Activated CD4-positive, alpha-beta T cell treated with anti-CD3 and anti-CD28 coated beads for 1 hour (primary cell): ENCODE measurements at places on chromosomes 4 and X.

DNA sequence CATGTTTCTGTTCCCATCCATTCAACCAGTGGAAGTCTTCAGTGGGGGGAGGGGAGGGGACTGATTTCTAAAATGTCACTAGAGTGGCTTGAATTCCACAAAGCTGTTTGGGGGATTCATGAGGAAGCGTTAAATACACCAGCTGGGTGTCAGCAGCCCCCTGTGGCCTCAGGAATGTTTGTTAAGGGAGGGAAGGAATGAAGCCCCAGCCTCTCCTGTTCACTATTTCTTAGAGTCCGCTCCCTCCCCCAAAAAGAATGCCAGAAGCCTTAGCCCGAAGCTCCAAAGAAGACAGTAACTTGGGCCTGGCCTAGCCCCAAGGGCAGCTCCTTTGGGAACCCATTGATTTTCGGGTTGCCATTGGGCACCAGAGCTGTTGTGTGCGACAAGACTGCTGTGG is 3.3 kb downstream of the SHROOM2 start:
- DNase-seq = no peak

GRCh38 chrX:64894454-64895038 is 81.7 kb downstream of the ZC4H2 start:
- DNase-seq = no peak

DNA sequence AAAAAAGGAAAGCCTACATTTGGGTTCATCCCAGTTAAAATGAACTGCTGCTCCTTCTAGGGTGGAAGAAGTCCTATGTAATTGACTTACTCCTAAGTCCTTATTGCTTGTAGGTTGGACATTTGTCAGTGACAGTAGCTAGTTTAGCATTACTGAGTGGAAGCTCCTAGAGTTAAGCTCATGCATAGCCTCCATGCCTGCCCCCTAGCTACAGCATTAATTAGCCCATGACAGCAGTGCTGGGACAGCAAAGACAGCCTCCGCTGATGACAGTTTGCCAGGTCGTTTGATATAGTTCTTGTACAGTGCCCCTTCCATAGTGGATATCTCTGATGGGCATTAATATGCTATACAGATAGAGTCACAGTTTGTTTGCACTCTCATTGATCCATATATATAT is 18.7 kb upstream of the GALNTL6 start:
- no peak for DNase-seq

GRCh38 chrX:56920338-56920997 is 74.9 kb downstream of the SPIN3 start:
- DNase-seq = no peak

- DNase-seq = no peak
Observed at GRCh38 chr4:174040287-174040686, 243.2 kb downstream of the FBXO8 start.

DNA sequence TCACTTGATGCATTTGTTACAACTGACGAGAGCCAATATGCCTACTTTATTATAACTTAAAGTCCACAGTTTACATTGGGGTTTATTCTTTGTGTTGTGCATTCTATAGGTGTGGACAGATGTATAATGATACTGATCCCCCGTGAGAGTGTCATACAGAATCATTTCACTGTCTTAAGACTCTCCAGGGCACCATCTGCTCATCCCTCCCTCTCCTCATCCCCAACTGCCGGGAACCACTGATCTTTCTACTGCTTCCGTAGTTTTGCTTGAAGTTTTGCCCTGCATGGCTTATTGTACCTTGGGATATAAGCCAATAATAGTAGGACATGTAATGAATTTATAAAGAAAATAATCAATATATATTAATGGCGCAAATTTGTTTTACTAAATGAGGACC is 137.8 kb upstream of the MSX1 start:
- DNase-seq = no peak

- no peak for DNase-seq
Observed at GRCh38 chr4:34939073-34939472, 1305.2 kb downstream of the ARAP2 start.

DNA sequence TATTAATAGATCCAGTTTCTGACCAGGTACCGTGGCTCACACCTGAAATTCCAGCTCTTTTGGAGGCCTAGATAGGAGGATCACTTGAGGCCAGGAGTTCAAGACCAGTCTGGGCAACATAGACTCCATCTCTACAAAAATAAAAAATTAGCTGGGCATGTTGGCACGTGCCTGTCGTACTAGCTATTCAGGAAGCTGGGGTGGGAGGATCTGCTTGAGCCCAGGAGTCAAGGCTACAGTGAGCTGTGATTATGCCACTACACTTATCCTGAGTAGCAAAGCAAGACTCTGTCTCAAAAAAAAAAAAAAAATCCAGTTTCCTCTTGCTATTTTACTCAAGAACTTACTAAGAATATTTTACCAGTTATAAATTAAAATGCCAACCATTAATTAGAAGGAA is 91.7 kb downstream of the SLC10A6 start:
- DNase-seq = no peak

- DNase-seq = no peak
Observed at GRCh38 chr4:95516528-95517017, 32.2 kb downstream of the UNC5C start.

- DNase-seq = no peak
Observed at GRCh38 chrX:133495464-133496391, 80.4 kb upstream of the GPC4 start.

DNA sequence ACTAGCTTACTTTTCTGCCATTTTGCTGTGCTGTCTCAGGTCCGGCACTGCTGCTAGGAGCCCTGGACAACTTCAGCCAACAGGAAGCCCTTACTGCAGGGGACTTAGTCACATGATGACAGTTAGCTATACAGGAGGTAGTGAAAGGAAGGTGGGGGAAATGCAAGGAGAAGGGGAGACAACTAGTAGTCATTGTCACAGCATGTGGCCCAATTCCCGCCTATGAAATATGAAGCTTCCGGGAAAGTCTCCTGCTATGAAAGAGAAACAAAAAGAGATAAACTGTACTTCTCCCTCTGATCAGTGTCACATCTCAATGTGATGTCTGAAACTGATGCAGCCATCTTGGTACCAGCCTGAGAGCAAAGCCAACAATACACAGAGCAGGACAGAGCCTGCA is 71.6 kb downstream of the AMELX start:
- no peak for DNase-seq

GRCh38 chr4:31518796-31519250 is 798.7 kb downstream of the PCDH7 start:
- no peak for DNase-seq

- no peak for DNase-seq
Observed at GRCh38 chr4:55321707-55322264, 24.3 kb upstream of the SRD5A3 start.

GRCh38 chrX:71315917-71316316 is 14.4 kb downstream of the ITGB1BP2 start:
- no peak for DNase-seq

GRCh38 chr4:40165916-40166315 is 30.9 kb upstream of the RHOH start:
- DNase-seq = no peak

DNA sequence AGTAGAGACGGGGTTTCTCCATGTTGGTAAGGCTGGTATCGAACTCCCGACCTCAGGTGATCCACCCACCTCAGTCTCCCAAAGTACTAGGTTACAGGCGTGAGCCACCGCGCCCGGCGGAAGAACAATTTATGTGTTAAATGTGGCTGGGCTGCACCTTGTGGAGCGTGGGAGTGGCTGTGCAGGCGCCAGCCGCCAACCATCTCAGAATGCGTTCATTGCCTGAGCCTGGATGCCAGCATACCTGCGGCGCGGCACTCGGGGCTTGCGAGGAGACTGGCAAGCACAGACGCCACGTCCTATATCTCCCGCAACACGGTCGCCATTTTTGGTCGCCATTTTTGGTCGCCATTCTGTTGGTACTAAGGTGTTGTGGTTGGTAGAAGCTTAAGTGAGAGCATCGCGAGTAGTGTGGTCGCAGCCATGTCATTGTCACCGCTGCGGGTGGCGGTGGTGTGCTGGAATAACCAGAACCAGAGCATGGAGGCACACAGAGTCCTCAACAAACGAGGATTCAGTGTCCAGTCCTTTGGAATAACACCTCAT is 193.6 kb upstream of the HTR2C start:
- no peak for DNase-seq

- no peak for DNase-seq
Observed at GRCh38 chr4:37326852-37327251, 82.3 kb downstream of the NWD2 start.

DNA sequence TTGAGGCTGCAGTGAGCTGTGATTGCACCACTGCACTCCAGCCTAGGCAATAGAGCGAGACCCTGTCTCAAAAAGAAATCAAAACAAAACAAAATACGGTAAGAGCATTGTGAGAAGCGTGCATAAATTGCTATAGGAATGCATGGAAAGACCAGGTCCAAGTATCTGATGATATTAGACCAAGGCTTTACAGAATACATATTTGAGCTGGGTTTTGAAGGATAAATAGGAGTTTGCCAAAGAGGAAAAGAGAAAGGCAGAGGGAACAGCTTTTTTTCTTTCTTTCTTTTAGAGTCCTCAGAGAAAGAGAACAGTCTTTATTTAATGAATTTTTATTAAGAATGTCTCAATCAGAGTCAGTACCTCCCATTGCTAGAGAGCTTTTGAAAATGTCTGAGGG is 79.5 kb upstream of the PRPS1 start:
- no peak for DNase-seq

- no peak for DNase-seq
Observed at GRCh38 chr4:100929758-100930157, 411.9 kb upstream of the EMCN start.

DNA sequence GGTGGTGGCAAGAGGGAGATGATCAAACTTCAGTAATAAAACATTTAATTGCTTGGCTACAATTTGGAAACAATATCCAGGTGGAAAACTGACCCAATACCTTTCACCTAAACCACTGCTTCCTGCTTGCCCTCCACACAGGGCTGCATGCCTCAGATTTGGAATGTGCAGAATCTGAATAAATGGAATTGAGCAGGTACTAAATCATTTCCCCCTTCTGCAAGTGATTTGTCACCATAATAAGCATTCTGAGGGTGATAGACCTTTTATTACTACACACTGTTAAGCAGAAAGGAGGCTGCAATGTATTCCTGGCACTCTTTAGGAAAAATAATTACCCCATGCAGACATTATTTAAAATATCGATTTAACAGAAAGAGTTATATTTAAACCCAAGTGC is 291.8 kb downstream of the IDS start:
- DNase-seq = no peak

DNA sequence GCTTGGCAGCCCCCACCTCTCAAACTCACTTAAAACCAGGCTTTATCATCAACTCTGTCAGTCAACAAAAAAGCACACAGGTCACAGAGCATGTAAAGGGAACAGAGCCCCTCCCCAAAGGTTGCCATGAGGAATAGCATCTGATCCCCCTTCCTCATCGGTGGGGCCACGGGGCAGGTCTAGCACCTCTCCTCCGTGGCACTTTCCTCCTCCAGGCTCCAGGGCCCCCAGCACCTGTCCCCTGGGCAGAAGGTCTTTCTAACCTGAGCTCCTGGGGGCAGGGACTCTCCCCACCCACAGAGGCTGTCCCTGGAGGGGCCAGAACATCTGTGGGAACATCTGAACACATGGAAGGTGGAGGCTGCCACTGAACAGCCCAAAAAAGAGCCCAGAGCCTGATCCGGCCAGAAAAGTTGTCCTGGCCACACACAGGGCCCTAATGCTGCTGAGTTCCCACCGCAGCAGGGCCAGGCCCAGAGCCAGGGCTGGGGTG is 65.7 kb downstream of the ZFYVE28 start:
- no peak for DNase-seq

- DNase-seq = no peak
Observed at GRCh38 chr4:62460329-62460728, 1260.2 kb downstream of the ADGRL3 start.

- no peak for DNase-seq
Observed at GRCh38 chrX:109939498-109939897, 63.4 kb upstream of the TMEM164 start.

DNA sequence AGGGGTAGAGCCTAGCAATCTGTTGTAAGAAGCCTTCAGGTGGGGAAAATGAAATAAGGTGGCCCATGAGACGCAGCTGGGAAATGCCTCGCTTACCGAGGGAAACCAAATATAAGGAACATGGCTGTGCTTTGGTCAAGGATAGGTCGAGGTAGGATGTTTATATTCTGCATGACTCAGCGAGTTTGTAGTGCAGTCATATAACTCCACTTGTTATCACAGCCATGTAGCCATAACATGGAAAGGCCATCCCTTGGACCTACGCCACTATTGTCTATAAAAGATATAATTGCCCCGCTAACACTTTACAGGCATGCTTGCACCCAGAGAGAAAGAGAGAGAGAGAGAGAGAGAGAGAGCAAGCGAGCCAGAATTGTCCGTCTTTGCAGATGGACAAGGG is 80.9 kb upstream of the GLRA2 start:
- DNase-seq = no peak

DNA sequence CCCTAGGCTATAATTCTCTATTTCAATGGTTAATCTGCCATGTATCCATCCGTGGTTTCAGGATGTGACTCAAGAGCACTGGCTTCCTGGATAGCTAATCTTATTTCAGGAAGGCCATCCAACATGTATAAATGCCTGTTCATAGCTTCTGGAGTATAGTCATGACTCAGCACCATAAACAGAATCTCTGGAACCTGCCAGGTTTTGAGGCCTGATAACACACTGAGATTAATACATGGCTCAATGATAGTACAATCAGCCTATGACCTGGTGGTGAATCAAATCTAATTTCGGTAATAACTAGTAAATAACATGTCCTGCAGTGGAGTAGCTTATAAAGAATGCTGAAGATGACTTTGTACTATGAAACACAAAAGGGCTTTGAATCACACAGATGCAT is 5.7 kb upstream of the IL13RA2 start:
- no peak for DNase-seq

- no peak for DNase-seq
Observed at GRCh38 chr4:153089742-153090141, 114.5 kb upstream of the TRIM2 start.

GRCh38 chr4:153143527-153144348 is 60.5 kb upstream of the TRIM2 start:
- no peak for DNase-seq

GRCh38 chr4:1494416-1495315 is 88.4 kb upstream of the NKX1-1 start:
- no peak for DNase-seq

DNA sequence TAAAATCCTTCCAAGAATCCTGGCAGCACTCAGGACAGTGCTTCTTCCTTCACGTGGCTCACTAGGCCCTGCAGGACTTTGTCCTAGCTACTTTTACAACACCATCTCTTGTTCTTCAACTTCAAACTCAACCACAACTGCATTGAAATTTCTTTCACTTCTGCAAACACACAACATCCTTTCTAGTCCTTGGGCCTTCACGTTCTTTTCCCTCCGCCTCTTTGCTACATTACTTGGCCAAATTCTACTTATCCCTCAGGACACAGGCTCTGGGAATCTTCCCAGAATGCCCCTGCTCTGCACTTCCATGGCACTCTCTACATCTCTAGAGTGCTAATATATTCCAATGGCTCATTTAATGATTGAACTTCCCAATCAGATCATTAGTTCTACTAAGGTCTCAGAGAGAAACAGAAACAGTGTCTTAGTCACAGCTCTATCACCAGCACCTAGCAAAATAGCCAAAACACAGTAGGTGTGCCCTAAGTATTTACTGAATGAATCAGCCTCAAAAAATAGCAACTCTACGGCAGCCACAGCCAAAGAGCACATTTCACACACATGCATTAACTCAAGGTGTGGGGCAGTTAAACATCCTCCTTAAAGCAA is 73.3 kb downstream of the MANBA start:
- no peak for DNase-seq

GRCh38 chr4:47367761-47368160 is 95.7 kb downstream of the COMMD8 start:
- DNase-seq = no peak
